ENCODE measurements at places on chromosomes 6 and 20. TPM values are rescaled to one million over a fixed set of nuclear protein-coding genes. Genes with fewer than 3 reads are reported as not detected.

The BTNL2 gene
- polyA plus RNA-seq = not detected

The MYO6 gene
- 53.1 TPM for polyA plus RNA-seq

The TNFRSF6B gene
- polyA plus RNA-seq = 2.6 TPM

The BPIFA1 gene
- not detected for polyA plus RNA-seq

The KCNK16 gene
- polyA plus RNA-seq = not detected

The RSPH4A gene
- polyA plus RNA-seq = 0.08 TPM

The MAPK14 gene
- polyA plus RNA-seq = 11.3 TPM

The DNAH8 gene
- under 0.01 TPM for polyA plus RNA-seq

The TASP1 gene
- polyA plus RNA-seq = 4.9 TPM

The TRIM15 gene
- polyA plus RNA-seq = not detected

The PTK6 gene
- polyA plus RNA-seq = 80.1 TPM

The RBBP8NL gene
- polyA plus RNA-seq = 4.0 TPM

The RAD21L1 gene
- polyA plus RNA-seq = not detected

The CNR1 gene
- polyA plus RNA-seq = 0.74 TPM

The HLA-DOA gene
- polyA plus RNA-seq = 1.5 TPM

The PHACTR1 gene
- 0.55 TPM for polyA plus RNA-seq

The SSTR4 gene
- not detected for polyA plus RNA-seq

The OLIG3 gene
- not detected for polyA plus RNA-seq

The RANBP9 gene
- 60.8 TPM for polyA plus RNA-seq

The TMEM14A gene
- polyA plus RNA-seq = 43.2 TPM

The HBS1L gene
- 26.0 TPM for polyA plus RNA-seq

The MYBL2 gene
- polyA plus RNA-seq = 9.3 TPM

The GGTLC1 gene
- not detected for polyA plus RNA-seq

The NCOA7 gene
- polyA plus RNA-seq = 9.3 TPM

The FARS2 gene
- 10.5 TPM for polyA plus RNA-seq

The WFDC5 gene
- 4.5 TPM for polyA plus RNA-seq

The ISM1 gene
- 2.2 TPM for polyA plus RNA-seq

The CYP21A2 gene
- 0.43 TPM for polyA plus RNA-seq

The PPP1R14C gene
- polyA plus RNA-seq = 12.4 TPM

The VNN1 gene
- 0.28 TPM for polyA plus RNA-seq

Data from esophagus (tissue), 2 donors.